ENCODE measurements at places on chromosomes 16 and 17.

GRCh38 chr17:65536573-65537342 lies 24.7 kb downstream of the AXIN2 start:
- no peak for DNase-seq

GRCh38 chr16:70593544-70593943 lies 52.8 kb upstream of the IL34 start:
- DNase-seq, result no peak

GRCh38 chr16:4795828-4796572 lies 831 bp downstream of the SMIM22 start:
- no peak for DNase-seq

GRCh38 chr16:83530293-83530692 lies 277.5 kb upstream of the HSBP1 start:
- no peak for DNase-seq

All from activated T-cell treated with anti-CD3 and anti-CD28 coated beads, Interleukin-2, amount 50 U/mL, for 48 hours (primary cell).